Left renal cortex interstitium (tissue), 4 donors: ENCODE measurements at places on chromosomes 4 and X.

- no peak for DNase-seq
Observed at GRCh38 chrX:81392396-81392795, 190.5 kb downstream of the SH3BGRL start.

DNA sequence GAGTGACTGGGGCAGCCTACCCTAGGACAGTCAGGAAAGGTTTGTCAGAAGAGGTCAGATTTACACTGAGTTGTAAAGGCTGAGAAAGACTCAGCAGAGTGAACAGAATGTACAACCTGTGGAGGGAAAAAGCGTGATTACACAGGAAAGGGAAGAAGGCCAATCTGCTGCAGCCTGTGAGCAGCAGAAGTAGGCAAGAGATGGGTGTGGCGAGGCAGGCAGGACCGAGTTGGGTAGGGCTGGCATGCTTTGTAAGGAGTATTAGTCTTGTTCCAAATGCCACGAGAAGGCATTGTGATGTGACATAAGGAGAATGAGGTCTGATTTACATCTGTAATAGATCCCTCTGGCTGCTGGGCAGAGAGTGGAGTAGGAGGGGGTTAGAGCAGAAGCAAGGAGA, 12.6 kb downstream of the SGMS2 start:
- no peak for DNase-seq

DNA sequence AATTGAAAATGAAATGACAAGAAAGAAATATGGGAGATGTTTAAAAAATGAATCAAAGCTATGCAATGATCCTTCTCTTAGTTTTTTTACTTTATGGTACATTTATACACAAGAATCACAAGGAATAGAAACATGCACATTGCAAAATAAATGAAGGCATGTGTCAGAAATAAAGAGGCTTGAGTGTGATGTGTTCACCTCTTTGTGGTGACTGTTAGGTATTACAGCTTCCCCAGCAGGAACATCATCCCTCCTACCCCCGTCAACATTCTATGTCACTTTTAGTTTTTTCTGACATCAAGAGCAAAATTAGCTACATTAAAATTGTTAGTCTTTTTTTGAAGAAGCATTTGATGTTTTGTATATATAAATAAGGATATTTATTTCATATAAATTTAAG, 214.8 kb downstream of the SLC4A4 start:
- no peak for DNase-seq

DNA sequence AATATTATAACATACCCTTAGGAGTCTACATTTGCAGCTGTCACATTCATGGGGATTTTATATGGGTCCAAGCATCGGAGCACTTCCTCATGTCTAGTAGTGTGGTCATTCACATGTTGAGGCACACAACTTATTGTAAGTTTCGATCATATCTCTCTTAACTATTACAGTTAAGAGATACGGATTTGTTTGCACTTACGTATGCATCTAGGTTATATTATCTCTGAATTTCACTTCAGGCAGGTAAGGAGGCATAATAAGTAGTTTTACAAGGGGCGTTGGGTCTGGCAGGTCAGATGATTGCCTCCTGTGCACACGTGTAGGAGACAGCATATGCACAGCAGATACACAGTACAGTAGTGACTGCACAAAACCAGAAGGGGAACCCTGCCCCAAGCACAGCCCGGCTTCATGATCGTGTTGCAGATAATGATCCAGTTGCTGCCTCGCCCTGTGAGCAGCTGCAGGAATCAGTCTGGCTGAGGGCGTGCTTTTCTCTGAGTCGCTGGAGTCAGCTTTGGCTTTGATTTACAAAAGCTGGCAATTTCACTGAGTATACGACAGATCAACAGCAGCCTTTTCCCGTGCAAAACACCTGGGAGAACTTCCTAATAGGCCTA, 302.9 kb upstream of the GATB start:
- no peak for DNase-seq

GRCh38 chrX:56308726-56309125, 76.6 kb downstream of the KLF8 start:
- DNase-seq = no peak
